ENCODE measurements at places on chromosomes 5 and 9. TPM values are rescaled to one million over a fixed set of nuclear protein-coding genes. Genes with fewer than 3 reads are reported as not detected.
A peak's percentile ranks its signal among the peaks of the same experiment; 100 is the strongest.

CSF1R gene
- total RNA-seq, result 0.17 TPM

GABBR2 gene
- total RNA-seq, result 0.15 TPM

FBLL1 gene
- 0.15 TPM for total RNA-seq

SPINK13 gene
- total RNA-seq, result not detected

PRSS3 gene
- total RNA-seq, result 66.3 TPM

AMBP gene
- 1.9 TPM for total RNA-seq

MORN5 gene
- not detected for total RNA-seq

DNA sequence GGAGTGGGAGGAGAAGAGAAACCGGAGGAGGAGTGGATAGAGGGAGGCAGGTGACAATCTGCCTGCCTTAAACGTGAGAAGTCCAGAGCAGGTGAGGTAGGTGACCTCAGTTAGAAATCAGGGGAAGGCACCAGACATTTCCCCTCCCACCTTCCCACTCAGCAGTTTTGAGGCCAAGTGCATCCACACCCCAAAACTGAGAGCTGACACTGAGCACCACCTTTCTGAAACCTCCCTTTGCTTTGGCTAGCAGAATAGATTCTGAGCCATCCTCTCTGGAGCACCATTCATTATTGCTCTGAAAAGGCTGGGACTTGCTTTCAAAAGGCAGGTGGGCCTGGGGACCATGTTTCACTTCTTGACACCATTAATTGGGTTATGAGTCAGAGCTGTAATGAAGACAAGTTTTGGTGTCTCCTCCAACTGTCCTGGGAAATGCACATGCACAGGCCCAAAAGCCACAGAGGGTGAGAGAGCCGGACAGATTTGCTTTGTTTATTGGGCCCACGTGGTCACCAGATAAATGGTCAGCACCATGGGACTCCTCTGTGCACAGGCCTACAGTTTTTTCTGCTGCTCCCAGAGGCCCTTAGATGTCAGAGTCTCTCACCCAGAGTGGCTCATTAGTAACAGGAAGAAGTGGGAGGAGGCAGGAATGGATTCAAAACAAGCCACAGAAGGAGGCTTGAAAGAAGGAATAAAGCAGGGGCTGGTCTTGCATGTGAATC, 314.7 kb downstream of the TLE1 start:
- H3K27me3 ChIP-seq, result no peaks in the 10 kb centered on the region
- H3K4me1 ChIP-seq, result no peaks in the 10 kb centered on the region
- DNase-seq, result no peak
- no peak overlapping the region for H3K27ac ChIP-seq
- H3K36me3 ChIP-seq, result no peaks in the 10 kb centered on the region
- no peak overlapping the region for H3K4me3 ChIP-seq

- H3K4me3 ChIP-seq, result no peak overlapping the region
- no peak overlapping the region for H3K27ac ChIP-seq
- no peaks in the 10 kb centered on the region for H3K4me1 ChIP-seq
- H3K36me3 ChIP-seq, result no peaks in the 10 kb centered on the region
- no peak for DNase-seq
- H3K27me3 ChIP-seq, result no peaks in the 10 kb centered on the region
These were observed 186.2 kb upstream of the GRAMD2B start for GRCh38 chr5:126236994-126237393.

DNA sequence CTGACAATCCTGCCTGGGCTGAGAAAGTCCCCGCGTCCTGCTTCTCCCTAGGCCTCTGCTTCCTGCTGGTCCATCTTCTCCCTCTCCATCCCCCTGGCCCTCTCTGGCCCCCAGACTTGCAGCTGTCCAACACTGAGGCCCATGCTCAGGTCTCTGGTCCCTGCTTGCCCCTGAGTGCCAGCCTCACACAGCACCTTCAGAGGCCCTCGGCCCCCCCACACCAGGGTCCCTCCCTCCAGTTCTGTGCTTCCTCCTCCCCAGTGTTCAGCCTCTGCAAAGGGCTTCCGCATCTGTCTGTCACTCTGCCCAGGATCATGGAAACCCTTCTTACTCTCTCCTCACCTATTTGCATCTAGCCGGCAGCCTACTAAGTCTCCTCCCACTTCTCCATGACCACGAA, 62.4 kb upstream of the CTSL start:
- H3K4me1 ChIP-seq, result no peaks in the 10 kb centered on the region
- H3K36me3 ChIP-seq, result no peaks in the 10 kb centered on the region
- no peak for DNase-seq
- H3K27ac ChIP-seq, result no peak overlapping the region
- no peak overlapping the region for H3K4me3 ChIP-seq
- no peaks in the 10 kb centered on the region for H3K27me3 ChIP-seq

DNA sequence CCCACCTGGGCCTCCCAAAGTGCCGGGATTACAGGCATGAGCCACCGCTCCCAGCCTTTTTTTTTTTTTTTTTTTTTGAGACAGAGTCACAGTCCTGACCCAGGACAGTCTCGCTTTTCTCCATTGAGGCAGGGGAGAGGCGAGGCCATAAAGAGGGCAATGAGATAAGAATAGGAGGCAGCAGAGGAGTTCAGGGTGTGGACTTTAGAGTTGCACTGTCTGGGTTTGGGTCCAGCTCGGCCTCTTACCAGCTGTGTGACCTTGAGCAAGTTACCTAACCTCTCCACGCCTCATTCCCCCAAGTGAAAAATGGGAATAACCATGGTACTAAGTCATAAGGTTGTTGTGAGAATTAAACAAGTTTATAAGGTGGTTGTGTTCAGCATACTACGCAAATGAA, 24.6 kb upstream of the ANKH start:
- H3K4me3 ChIP-seq, result no peak overlapping the region
- H3K4me1 ChIP-seq, result no peaks in the 10 kb centered on the region
- no peaks in the 10 kb centered on the region for H3K36me3 ChIP-seq
- H3K27me3 ChIP-seq, result no peaks in the 10 kb centered on the region

DNA sequence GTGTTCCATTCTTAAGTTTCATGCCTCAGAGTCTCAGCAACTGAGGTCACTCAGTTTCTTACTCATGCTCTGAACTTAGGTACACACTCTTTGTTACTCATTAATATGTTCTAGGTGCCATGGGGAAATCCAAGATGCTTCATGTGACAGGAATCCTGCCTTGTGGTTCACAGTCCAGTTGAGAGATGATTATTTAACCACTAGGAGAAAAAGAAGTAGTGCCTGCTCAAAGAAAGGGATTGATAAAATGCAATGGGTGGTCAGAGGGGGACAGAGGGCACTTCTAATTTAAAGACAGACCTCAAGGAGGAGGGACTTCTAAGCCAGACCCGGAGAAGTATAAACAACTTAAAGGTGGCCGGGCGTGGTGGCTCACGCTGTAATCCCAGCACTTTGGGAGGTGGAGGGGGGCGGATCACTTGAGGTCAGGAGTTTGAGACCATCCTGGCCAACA, 69.0 kb downstream of the UGCG start:
- peak overlapping the region; percentile 49 for H3K27ac ChIP-seq
- DNase-seq, result peak; percentile 83
- no peaks in the 10 kb centered on the region for H3K27me3 ChIP-seq
- no peaks in the 10 kb centered on the region for H3K36me3 ChIP-seq
- peaks cover 52% of the 10 kb centered on the region for H3K4me1 ChIP-seq

- H3K4me3 ChIP-seq, result no peak overlapping the region
- no peak overlapping the region for H3K27ac ChIP-seq
- H3K27me3 ChIP-seq, result peaks cover 34% of the 10 kb centered on the region
- no peaks in the 10 kb centered on the region for H3K36me3 ChIP-seq
- H3K4me1 ChIP-seq, result no peaks in the 10 kb centered on the region
- no peak for DNase-seq
These were observed 283.2 kb upstream of the CLINT1 start for GRCh38 chr5:158142156-158142555.

Data from HCT116 (cell line).